Cerebellar nuclear complex (tissue), 1 donor: ENCODE measurements at places on chromosomes 16 and 17.

GRCh38 chr17:15112846-15113617 lies 152.1 kb downstream of the PMP22 start:
- no peak for DNase-seq

GRCh38 chr17:50586421-50587247 lies 26.1 kb downstream of the CACNA1G start:
- no peak for DNase-seq

- no peak for DNase-seq
Measured at GRCh38 chr17:12637015-12637414, 28.7 kb upstream of the MYOCD start.

DNA sequence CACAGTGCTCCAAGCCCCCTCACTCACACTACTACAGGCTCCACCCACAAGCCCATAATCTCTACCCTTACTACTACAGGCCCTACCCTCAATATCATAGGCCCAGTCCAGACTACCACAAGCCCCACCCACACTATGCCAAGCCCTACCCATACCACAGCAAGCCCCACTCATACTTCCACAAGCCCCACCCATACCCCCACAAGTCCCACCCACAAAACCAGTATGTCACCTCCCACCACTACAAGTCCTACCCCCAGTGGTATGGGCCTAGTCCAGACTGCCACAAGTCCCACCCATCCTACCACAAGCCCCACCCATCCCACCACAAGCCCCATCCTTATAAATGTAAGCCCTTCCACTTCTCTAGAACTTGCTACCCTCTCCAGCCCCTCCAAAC lies 13.8 kb downstream of the RIPOR1 start:
- no peak for DNase-seq

DNA sequence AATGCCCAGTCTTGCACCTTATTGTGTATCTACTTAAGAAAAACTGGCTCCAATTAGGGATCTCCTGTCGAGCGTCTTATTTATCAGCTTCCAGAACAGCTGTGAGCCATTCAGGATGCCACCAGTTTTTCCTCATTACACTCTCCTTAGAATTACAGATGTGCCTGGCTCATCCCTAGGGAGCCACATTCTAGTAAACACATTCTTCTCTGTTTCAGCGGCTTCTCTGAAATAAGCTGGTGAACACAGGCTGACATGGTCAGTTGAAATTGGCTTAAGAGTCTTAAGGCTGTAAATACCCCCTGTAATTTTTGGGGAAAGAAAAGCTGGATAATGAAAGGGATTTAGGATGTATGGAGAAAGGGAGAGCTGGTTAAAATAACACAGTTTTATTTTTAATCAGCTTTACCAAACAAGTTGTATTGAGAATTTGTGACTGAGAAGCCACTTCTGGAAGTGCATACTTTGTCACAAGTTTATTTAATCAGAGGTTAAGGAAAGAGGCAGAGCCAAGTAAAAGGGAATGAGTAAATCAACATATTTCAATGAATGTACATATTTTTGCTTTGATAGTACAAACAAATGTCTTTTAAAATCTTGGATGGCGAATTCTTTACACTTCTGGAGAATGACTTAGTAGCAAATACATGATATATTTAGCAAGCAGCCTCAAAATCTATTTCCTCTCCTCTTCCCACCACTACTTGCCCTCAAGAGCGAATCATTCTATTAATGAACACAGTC lies 562.0 kb upstream of the GOT2 start:
- no peak for DNase-seq

- no peak for DNase-seq
Measured at GRCh38 chr16:86928523-86929011, 350.2 kb downstream of the FOXL1 start.

GRCh38 chr17:7842380-7843256 lies 8.6 kb downstream of the KDM6B start:
- no peak for DNase-seq

DNA sequence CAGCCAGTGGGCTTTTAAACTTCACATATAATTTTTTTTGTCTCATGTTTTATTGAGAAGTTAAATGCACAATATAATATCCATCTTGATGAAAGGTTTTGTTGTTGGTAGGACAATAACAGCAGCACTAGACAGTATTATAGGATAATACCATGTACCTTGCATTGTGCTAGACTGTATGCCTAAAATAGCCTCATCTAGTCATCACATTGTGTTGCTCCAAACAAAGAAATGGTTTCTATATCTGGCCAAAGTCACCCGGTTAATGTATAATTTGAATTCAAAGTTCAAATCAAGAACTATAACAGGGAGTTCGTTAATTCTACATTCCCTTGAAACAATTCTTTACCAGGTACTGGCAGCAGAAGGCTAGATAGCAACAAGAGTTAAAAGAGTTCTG lies 104.9 kb downstream of the KCNJ2 start:
- DNase-seq: no peak

- no peak for DNase-seq
Measured at GRCh38 chr16:28820016-28820415, 2.8 kb upstream of the ATXN2L start.

DNA sequence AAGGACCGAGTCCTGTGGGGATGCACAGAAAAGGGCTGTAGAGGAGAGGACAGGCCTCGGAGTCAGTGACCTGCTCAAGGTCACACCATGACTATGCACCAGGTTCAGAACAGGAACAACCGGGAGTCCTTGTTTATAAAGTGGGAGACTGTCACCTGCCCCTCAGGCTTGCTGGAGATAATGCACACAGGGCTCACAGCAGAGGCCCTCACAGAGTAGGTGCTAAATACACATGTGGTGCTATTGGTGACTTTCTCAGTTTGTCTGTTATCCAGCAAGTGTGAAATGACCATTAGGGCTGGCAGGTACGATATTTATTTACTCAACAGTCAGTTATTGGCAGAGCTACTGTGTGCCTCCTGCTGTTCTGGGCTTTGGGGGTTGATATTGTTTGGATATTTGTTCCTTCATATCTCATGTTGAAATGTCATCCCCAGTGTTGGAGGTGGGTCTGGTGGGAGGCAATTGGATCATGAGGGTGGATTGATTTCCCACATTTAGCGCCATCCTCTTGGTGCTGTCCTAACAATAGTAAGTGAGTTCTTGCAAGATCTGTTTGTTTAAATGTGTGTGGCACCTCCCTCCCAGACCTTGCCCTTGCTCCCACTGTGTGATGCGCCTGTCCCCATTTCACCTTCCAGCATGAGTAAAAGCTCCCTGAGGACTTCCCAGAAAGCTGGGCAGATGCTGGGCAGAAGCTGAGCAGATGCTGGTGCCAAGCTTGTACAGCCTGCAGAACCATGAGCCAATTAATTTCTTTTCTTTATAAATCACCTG lies 162.1 kb upstream of the MPHOSPH6 start:
- no peak for DNase-seq

GRCh38 chr16:65122724-65123395 lies 997 bp upstream of the CDH11 start:
- DNase-seq: no peak

DNA sequence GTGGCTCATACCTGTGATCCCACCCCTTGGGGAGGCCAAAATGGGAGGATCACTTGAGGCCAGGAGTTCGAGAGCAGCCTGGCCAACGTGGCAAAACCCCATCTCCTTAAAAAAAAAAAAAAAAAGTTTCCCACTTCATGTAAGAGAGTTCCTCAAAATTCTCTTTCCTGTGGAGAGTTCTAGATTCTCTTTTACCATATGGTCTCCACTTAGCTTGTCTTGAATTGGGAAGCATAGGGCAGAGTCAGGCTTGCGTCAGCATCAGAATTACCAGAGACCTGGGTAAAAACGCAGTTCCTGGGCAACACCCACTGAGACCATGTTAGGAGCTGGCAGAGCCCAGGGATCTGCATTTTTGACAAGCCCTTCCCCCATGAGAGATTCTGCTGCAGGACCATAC lies 158.4 kb downstream of the CCDC182 start:
- no peak for DNase-seq

GRCh38 chr17:35750526-35751395 lies 2.3 kb downstream of the GAS2L2 start:
- DNase-seq: no peak

DNA sequence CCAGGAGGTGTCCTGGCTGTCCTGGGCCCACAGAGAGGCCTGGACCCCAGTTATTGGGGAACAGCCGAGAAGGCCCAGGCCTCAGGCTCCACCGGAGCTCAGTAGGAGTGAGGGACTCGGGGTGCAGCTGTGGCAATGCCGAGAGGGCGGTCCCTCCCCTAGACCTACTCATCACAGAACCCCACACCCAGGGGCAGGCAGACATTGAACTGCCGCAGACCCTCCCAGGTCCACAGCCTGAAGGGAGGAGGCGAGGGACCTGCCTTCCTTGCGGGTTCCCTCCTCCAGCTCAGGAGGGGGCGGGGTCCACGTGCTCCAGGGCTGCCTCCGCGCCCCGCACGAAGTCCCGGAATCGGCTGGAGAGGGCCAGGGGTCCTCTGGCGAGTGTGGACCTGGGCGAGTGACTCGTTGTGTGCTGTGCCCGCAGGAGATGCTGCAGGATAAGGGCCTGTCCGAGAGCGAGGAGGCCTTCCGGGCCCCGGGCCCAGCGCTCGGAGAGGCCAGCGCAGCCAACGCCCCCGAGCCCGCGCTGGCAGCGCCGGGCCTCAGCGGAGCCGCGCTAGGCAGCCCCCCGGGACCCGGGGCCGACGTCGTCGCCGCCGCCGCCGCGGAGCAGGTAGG lies 3.9 kb downstream of the TBX4 start:
- no peak for DNase-seq

DNA sequence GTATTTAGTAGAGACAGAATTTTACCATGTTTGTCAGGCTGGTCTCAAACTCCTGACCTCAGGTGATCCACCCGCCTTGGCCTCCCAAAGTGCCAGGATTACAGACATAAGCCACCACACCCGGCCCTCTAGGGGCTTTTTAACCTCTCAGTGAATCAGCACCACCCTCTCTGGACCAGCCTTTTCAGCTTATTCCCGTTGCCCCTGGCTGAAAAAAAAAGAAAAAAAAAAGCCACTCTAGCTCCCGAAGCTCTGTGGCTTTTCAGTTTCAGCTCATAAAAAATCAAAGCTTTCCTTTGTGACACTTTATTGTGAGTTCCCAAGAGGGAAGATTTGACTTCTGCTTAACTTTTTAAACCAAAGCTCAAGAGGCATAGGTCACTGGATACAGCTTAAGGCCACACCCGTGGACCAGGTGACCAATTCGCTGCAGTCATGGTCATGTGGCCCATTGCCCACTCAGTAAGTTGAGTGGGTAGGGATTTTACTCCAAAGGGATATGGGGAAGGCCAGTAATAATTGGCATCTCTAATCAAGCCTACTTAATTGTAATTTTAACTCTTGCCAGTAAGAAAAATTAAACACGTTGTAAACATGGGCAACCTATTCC lies 46.6 kb upstream of the MED13 start:
- no peak for DNase-seq

DNA sequence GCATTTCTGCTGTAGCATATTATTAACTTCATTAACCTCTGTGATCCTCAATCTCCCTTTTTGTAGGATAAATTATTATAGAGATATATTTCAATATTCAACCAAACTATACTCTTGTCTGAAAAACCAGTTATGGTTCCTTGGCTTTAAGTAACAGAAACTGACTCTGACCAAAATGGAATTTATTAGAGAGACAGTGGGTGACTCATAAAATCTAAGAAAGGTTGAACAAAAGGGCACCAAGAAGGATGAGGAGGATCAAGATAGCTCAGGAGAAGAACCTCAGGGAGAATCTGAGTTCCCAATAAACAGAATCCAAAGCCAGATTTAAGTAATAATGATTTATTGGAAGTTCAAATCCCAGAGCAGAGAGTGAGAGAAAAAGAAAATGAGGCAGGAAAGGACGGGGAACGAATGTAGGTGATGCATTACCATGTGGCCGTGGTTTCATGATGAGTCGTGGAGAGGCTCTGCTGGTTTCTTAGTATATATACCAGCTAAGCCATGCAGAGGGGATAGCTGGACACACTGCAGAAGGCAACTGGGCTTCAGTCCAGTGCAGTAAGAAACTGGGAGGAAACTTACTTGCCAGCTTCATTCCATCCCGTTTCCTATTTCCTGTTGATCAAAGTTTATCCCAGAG lies 151.5 kb upstream of the GOT2 start:
- no peak for DNase-seq

DNA sequence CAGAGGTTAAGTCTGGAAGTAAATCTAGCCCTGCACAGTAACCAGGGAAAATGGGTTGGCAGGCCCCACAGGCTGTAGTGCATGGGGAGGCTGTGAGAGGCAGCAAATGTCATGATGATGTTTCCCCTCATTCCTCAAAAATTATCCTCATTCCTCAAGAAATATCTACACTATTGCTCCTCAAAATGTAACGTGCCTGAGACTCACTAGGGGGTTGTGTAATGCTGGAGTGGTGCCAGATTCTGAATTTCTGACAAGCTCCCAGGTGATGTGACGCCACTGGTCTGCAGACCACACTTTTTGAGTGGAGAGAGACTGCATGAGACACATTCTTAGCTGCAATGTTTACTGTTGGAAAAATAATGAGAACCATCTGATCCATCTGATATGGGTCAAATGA lies 1.2 kb upstream of the MPP3 start:
- no peak for DNase-seq

- no peak for DNase-seq
Measured at GRCh38 chr16:23757116-23757515, 2.3 kb downstream of the CHP2 start.

GRCh38 chr16:11743308-11744074 lies 834 bp upstream of the TXNDC11 start:
- no peak for DNase-seq

- no peak for DNase-seq
Measured at GRCh38 chr16:15749985-15750384, 99.9 kb downstream of the NDE1 start.

DNA sequence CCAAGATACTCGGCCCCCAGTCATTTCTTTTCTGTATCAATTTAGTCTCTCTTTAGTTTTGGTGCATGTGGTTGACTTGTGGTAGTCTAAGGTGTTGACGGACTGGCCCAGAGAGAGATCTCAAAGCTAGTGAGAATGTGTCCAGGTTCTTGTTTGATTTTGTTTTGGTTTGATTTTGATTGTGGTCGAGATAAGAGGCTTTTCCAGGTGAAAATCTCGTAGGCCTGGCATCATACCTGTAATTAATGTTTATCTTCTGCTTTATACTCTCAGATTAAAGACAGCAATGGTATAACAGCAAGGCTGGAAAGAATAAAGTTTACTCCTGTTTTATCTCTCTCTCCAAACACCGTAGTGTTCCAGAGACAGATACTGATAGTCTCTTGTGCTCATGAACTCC lies 172.4 kb upstream of the CACNG5 start:
- no peak for DNase-seq

GRCh38 chr17:55758171-55758570 lies 7.3 kb downstream of the PCTP start:
- DNase-seq: no peak

DNA sequence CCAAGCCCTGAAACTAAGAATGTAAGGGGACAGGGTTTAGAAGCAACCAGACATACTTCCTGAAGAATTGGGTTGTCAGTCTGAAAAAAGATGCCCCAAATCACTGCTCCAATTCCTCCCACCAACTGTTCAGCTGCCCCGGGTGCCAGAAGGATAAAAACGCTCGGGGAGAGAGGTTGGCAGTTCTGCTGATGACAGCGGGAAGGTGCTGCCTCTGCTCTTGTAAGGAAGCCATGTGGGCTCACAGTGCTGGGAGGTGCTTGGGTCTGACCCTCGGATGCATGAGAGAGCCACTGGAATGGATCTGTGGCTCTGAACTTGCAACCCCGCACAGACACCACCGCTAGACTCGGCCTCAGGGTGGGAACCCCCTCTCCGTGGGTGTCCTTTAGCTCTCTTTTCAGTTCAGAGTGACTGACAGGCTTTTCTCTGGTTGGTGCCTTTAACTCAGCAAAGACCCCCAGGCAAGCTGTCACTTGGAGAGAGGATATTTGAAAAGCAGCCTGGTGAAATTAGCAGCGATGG lies 364.8 kb upstream of the RBFOX1 start:
- peak; percentile 49 for DNase-seq

GRCh38 chr16:68349838-68350410 lies 39.1 kb downstream of the PRMT7 start:
- DNase-seq: no peak

- DNase-seq: no peak
Measured at GRCh38 chr16:82043680-82044584, 8.9 kb downstream of the HSD17B2 start.
